ENCODE measurements at places on chromosomes 3 and 15.

- DNase-seq = no peak
These were observed 66.9 kb downstream of the CCNL1 start for GRCh38 chr3:157093096-157093495.

GRCh38 chr3:196979545-196979944 lies 10.9 kb upstream of the PIGZ start:
- no peak for DNase-seq

DNA sequence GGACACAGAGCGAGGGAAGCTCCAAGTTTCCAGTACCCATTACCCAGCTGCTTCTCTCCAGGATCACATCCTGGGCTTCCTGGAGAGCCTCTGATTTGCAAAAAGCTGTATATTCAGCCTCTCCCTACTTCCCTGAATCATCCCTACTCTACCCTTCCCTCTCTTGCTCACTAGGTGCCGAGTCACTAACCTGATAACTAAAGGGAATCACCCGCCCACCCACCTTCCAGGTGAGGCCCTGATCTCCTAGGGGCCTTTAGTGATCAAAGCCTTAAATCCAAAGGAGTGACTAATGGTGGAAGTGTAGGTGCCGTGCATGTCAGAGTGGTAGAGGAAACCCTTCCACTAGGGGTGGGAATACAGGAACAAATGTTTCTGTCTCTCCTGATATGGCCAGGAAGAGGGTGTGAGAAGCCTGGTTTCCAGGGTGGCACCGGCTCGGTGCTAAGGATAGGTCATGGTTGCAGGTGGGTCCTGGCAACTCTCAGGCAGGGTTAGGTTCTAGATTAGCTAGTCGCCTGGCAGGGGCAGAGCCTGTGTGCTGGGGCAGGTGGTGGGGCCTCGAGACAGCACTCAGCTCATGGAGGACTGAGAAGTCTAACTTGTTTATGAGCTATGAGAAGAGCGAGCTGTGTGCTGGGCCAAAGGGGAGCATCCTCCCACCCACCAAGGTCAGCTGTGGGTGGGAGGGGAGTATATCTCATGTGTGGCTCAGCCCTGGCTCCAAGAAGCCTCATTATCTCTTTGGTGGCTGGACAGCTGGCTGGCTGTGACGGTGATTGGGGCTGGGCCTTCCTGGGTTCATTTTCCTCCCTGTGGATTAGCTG lies 10.1 kb downstream of the SEMA7A start:
- no peak for DNase-seq

DNA sequence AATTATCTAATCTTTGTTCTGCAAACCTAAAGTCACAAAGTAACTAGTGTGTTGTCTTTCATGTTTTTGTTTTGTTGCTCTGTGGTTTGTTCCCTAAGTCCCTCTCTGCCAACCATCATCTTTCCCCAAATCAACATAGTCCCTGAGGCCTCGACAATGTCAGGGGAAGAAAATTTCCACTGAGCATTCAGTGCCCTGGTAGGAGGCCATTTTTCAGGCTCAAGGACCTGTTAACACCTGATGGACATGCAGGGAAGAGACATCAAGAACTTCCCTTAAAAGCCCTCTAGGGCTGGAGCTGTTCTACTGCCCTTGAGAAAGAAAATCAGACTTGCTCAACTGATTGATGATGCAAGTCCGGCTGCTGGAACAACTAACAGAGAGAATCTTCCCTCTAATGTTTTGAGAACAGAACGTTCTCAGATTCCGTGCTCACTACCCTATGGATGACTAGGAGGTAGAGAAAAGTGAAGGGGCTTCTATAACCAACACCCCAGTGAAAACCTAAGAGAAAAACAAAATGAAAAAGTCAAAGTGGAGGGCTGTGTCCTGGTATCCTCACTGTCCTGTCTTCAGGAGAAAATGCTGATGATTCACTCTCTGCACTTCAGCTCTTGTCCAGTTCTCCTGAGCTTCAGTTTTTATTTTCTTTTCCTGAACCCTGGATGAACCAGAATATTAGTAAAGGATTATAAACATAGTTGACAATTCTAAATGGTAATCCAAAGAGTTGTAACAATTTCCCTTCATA lies 373.1 kb downstream of the FOXP1 start:
- peak; percentile 49 for DNase-seq

DNA sequence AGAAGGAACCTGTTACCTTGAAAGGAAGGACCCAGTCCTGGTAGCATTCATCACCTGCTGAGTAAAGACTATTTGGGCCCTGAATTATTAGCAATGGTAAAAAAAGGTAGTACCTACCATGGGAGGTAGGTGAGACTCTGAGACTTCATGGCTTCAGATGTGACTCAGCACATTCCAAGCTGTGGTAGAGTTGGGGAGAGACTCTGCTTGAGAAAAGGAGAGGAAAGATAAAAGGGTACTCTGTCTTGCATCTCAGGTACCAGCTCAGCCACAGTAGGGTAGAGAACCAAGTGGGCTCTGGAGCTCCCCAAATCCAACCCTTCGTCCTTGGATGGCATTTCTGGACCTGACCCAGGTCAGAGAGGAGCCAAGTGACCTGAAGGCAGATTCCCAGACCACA lies 430.4 kb downstream of the TBL1XR1 start:
- no peak for DNase-seq

GRCh38 chr3:155880286-155880685 lies 9.8 kb downstream of the GMPS start:
- no peak for DNase-seq

- DNase-seq = no peak
These were observed 18.1 kb upstream of the TP63 start for GRCh38 chr3:189613122-189613521.

DNA sequence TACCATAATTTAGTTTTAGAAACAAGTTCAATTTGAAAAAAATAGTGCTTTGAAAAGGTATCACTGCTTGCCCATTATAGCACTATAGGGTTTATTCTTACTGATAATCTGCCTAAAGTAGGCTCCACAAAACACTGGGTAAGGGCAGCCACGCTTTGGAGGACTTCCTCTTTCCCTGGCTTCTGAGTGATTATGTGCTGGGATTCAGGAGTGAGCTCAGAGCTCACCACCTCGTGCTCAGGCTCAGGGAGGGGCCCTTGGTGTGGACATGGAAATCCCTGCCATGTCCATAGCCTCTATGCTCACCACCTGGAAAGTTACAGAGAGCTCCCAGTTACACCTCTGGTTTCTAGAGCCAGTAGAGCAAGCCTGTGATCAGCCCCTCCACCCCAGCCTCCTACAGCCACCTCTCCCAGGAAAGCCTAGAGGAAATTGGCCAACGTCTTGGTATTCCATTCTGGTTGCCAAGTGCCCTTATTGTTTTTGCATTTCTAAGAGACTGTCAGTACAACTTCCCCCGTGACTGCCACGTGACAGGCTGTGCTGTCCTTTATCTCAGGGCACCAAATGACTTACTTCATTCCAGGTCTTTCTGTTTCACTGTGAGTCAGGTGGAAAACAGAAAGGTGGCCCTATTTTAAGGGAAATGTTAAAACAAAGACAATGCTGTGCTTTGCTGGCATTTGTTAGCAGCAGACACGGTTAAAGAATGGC lies 316.0 kb downstream of the RORA start:
- no peak for DNase-seq

DNA sequence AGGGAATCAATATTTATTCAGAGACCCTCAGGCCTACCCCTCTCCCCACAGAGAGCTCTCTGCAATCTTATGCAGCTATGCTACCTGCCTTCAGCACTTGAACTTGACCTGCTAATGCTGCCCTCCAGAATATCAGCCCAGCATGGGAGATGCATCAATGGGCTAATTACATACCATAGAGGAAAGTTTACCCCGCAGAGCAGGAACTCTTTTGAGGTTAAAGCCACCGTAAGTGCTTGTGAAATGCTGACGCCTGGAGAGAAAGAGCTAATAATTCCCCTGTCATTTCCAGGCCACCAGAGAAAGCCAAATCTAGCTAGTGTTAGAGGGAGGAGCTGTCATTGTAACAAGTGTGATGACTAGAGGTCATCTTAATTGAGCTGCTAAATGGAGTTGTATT lies 127.5 kb downstream of the CHST2 start:
- no peak for DNase-seq

GRCh38 chr3:66885326-66886000 lies 112.6 kb upstream of the KBTBD8 start:
- peak; percentile 15 for DNase-seq

DNA sequence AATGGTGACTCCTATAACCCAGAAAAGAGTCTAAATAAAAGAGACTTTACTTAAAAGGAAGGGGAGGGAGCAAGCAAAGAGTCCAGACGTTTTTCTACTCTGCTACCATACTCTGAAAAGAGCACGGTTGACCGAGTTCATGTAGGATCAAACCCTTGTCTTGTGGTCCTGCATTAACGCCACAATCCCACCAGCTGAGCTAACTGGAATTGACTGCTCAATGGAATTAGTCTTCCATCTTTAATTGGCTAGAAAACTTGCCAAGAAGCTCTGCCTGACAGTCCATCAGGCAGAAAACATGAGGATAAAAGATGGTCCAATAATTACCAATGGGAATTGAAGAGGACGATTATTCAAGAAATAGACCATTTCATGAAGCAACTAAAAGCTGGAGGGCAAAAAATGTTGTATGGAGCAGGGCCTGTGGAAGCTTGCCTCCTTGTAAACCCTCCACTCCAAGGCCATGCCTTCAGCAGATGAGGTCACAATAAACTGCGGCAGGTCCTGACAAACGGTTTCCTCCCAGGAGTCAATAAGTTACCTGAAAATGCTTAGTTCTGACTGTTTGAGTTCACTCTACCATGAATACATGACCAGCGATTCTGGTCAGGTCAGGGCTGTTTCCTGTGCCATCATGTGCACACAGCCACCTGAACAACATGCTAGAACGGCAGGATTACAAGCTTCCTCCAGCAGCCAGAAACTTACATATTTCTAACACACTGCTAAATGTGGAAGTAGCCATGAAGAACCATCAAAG lies 35.6 kb upstream of the ARHGEF3 start:
- no peak for DNase-seq
